NAMALWA (cell line): ENCODE measurements at places on chromosomes 7 and 10.

GRCh38 chr10:90915766-90916075 lies 5.2 kb downstream of the ANKRD1 start:
- DNase-seq: no peak

DNA sequence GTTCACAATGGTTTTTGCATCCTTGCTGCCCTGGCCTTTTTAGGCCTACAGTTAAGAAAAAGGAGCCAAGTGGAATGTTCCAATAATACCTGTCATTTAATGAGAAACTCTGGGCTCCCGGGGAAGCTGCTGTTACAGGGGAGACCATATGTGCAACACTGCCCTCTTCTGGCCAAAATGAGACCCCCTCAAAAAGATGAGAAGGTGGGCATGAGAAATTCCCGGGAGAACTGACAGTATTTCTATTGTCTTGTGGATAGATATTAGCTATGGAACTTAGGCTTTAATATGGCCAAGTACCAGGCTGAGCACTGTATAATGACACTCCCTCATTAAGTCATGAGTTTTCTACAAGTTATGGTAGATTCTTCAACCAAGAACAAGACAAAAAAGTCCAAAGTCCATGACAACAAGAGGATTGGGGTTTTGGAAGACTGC lies 99.4 kb downstream of the CCDC3 start:
- DNase-seq: peak; percentile 74

DNA sequence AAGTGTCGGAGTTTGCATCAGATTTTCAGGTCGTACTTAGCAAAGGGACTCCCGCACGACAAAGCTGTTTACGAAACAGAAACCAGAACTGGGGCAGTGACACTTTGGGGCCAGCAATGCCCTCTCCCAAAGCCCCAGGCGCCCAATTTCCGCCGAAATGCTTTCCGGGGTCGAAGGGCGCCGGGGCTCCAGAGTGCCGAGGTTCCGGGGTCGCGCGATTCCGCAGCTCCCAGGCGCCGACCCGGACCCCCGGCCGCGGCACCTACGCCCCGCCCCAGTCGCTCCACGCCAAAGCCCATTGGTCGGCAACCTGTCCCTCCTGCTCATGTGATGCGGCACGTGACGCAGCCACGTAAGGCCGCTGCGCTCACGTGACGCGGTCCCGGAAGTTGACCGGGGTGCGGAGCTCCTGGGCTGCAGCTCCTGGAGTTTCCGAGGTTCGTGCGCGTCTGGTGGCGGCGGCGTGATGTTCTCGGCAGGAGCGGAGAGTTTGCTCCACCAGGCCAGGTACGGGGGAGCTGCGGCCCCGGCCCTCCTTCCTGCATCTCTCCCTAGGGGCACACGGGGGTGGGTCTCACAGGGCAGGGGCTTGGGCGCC lies at the start of gene AP5Z1:
Gene AP5Z1, plus strand, starts transcription at position 374 of the 598 bp plus-strand sequence. Its CDS starts 93 bp downstream, at position 467.
- peak; percentile 99 for DNase-seq

DNA sequence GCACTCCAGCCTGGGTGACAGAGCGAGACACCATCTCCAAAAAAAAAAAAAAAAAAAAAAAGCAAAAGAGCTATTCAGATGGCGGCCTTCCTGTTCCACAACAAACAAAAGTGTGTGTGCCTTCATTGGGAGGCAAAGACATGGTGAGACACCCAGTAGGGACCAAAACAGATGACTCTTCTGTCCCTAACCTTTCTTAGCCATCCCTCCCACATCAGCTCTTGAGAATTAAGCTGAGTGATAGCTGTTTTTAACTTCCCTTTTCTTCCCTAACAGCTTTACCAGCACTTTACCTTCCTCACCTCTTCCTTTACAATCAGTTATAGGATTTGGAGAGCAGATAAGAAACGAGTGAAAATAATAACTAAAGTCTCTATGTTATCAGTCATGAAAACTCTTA lies 48.2 kb downstream of the ARMH3 start:
- no peak for DNase-seq

DNA sequence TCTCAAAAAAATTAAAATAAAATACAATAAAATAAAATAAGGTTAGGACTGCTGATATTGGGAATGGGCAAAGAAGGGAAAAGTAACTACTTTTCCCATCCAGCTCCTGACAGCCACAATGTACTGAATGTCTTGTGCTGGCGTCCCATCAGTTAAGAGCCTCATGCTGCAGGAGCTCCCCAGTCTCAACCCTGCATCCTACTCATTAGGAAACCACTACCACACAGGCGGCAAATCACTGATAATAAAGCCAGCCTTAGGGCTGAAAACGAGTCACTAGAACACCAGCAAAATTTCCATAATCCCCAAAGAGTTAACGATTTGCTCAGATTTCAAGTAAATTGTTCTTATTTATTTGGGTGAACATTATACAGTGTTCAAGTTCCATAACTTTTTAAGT lies 4.3 kb downstream of the YWHAG start:
- DNase-seq: no peak

DNA sequence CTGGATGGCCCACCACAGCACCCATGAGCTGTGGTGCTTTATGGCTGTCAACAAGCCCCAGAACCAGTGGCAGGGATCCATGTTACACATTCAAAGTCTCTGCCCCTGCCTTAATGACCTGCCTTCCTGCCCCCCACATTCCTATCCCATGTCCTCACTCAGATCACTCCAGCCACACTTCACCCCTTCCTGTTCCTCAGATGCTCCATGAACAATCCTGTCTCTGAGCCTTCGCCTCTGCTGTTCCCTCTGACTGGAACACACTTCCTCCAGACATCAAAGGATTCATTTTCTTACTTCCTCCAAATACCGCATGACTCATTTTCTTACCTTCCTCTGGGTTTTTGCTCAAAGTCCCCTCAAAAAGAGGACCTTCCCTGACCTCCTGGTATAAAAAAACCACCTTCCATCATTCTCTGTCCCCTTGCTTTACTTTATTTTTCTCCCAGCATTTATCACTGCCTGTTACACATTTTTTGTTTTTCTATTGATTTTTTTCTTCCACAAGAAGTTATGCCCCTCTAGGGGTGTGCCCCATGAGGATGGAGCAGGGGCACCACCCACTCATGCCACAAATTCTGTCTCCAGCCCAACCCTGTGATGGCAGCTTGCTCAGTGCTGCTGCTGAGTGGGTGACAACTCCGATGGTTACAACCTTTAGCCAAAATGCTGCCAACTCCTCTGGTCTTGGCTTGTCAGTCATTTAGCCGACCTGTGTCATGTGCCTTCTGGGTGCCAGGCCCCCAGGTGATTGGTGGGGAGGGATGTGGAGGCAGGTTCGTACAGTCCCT lies 18.2 kb downstream of the COL13A1 start:
- no peak for DNase-seq

- no peak for DNase-seq
These were observed 38.8 kb downstream of the FIGNL1 start for GRCh38 chr7:50411332-50411731.

DNA sequence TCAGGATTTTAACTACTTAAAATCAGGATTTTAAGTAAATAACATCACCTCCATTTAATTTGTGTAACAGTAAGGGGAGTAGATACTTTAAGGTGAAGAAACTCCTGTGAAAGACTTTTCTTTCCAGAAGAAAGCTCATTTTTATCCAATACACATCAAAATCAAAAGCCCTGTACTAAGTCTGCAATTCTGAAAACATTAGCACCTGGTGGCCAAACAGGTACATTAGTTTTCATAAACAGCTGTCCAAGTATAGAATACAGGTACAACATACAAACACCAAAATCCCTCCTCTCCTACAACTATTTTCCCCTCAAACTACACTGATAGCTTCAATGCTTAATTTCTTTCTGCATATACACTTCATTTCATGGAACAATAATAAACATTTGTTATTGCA lies 22.9 kb downstream of the FAM3C start:
- DNase-seq: peak; percentile 62

DNA sequence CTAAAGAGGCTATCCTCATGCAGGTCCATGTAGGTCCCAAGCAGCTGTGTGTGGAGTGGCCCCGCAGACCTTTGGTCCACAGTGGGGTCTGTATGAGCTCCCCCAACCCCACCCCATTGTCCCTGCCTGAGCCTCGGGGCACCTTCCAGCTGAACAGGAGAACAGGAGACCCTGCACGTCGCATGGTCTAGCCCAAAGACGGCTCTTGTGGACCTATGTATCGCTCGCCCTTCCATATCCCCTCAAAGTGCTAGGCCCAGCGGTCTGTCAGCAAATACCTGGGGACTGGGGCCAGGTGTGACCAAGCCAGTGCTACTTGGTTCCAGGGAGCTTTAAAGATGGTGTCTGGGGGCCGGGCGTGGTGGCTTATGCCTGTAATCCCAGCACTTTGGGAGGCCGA lies 43.0 kb downstream of the OAT start:
- DNase-seq: no peak

GRCh38 chr10:3361640-3362039 lies 189.1 kb upstream of the PITRM1 start:
- no peak for DNase-seq
